ENCODE measurements at places on chromosomes 6 and 20.

GRCh38 chr20:33282991-33283555 lies at the start of gene BPIFB1:
BPIFB1 (plus strand) TSS chr20:33283214; CDS start chr20:33286074, 2,860 bp downstream.
- no peak for DNase-seq

DNA sequence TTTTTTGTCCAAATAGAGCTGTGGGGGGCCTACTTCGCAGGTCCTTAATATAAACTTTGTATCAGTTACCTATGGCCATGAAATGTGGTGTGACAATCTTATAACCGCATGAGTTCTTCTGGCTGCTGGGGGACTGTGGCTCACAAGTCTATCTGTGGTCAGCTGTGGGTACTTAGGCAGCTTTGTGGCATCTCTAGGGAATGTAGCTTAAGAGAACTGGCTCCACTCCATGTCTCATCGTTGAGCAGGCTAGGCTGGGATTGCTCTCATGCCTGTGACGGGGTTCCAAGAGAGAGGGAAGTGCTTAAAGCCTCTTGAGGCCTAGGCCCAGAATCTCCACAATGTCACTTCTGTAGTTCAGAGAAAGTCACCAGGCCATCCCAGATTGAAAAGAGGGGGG lies 140.5 kb downstream of the BTBD3 start:
- DNase-seq: no peak

GRCh38 chr20:32539817-32540675 lies 45.1 kb downstream of the NOL4L start:
- peak; percentile 51 for DNase-seq

DNA sequence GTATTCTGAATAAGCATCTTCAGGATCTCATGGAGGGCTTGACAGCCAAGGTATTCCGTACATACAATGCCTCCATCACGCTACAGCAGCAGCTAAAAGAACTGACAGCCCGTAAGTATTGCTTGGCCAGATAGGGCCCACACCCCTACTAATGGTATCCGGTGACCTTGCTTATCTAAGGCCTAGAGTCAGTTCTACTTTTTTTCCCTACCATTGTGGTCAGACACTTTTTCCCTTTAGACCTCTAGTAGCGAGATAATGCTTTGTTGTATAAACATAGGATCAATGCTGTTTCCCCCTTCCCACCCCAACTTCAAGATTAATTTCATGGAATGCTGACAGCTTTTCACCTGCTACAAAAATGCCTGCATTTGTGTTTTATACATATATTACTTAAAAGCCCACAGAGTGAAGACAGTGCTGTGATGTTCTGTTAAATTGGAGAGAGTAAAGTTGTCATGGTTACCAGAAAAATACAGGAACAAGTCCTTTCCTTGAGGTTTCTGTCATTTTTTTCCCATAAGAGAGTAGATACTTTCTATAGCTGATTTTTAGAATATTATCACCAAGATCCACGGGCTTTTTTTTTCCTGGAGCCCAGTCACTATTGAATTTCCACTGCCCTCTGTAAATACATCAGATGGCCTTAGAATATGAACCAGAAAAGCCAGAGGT lies 20.9 kb upstream of the PLCG1 start:
- DNase-seq: no peak

DNA sequence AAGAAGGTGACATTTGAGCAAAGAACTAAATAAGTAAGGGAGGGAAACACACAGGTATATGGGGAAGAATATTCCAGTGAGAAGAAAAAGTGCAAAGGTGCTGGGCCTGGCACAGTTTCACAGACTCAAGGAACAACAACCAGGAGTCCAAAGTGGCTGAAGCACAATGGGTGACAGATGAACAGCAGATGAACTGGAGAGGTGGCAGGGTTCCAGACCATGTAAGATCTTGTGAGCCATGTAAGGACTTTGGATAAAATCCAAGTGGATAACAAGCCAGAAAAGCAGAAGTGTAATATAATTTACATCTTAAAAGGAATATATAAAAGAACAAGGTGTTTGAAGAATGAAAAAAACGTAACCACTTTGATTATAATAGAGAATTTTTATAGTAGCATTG lies 87.9 kb downstream of the MMS22L start:
- DNase-seq: no peak

DNA sequence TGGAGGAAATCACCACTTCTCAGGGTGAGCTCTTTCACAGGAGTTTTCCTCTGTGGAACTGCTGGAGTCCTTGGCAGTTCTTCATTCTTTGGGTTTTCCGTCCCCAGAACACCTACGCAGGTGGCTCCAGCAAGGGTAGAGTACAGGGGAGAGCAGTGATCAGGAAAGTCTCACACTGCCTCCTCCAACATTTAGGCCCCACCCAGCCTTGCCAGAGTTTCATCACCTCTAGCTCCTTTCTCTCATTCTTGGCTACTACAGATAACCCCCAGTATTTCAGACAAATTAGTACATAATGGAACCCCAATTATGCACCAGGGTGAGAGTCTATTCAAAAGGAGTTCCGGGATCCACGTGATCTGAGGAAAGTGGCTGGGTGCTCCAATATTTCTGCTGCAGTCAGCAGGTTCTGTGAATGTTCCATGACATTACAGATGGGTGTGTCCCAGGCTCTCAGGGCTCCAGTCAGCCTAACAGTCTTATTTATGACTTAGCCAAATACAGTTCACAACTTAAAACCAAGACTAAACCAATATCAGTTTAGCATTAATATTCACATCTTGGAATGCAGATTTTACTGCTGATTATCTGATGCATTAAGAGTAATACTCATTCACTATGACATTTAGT lies 44.6 kb downstream of the GPR63 start:
- no peak for DNase-seq

GRCh38 chr6:30682143-30683117 lies 4.0 kb downstream of the PPP1R18 start:
- DNase-seq: peak; percentile 85

DNA sequence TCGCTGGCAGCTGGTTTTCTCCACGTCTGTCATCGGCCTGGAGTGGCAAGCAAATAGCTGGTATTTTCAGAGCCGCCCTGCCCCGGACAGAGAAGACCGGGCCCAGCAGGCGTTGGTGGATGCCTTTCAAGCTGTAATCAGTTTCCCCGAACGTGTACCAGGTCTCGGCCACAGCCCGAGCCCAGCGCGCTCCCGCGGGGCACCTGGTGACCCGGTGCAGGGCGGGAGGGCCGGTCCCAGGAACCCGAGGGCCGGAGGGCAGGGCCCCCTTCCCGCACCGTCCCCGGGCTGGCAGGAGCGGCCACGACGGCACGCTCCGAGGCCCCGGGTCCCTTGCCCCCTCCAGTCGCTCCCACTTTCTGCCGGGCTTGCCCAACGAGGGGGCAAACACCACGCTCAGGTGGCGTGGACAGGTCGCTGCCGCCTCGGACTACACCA lies 348 bp upstream of the PYGB start:
- no peak for DNase-seq

DNA sequence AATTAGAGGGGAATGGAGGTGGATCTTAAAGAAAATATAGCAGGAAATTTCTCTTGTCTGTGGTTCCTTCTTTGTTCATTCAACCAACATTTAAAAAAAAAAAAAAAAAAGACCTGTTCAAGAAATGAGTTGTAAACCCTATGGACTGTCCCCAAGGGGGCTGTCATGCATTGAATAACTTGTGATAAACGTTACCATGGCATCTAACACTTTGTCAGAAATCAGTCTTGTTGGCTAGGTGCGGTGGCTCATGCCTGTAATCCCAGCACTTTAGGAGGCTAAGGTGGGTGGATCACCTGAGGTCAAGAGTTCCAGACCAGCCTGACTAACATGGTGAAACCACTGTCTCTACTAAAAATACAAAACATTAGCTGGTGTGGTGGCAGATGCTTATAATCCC lies 381.7 kb downstream of the BCKDHB start:
- DNase-seq: no peak

DNA sequence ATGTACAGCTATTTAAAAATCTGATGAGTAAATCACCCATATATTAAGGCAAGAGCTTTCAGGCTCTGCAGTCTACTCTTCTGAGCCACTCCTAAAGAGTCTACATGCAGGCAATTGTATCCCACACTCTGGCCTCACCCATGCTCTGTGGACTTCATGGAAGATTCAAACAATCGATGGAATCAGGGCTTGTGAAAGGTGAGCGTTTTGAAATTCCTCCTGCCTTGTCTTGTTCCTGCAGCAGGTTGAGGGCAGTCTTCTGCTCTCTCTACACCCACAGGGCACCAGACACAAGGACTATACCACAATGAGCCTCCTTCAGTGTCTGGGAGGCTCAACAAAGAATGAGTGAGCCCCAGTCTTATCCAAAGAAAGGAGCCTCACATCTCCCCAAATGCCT lies 51.1 kb downstream of the TBC1D7 start:
- no peak for DNase-seq

- no peak for DNase-seq
These were observed 238.3 kb downstream of the ATXN1 start for GRCh38 chr6:16522937-16523336.

Data from activated T-helper 1 cell treated with anti-CD3 and anti-CD28 coated beads, Interleukin-2, amount 50 U/mL, for 16 hours (primary cell).